Stomach (tissue), 19 donors: ENCODE measurements at places on chromosomes 7 and 10.
A peak's percentile ranks its signal among the peaks of the same experiment; 100 is the strongest.

- peaks cover 4% of the 10 kb centered on the region for H3K36me3 ChIP-seq
- DNase-seq = no peak
Measured at GRCh38 chr7:130397758-130398073, 17.4 kb downstream of the CPA1 start.

- H3K4me3 ChIP-seq = no peak overlapping the region
- H3K36me3 ChIP-seq = no peaks in the 10 kb centered on the region
- H3K27ac ChIP-seq = no peak overlapping the region
- no peaks in the 10 kb centered on the region for H3K4me1 ChIP-seq
- H3K27me3 ChIP-seq = no peaks in the 10 kb centered on the region
Measured at GRCh38 chr10:9796564-9796963, 1221.1 kb upstream of the CELF2 start.

DNA sequence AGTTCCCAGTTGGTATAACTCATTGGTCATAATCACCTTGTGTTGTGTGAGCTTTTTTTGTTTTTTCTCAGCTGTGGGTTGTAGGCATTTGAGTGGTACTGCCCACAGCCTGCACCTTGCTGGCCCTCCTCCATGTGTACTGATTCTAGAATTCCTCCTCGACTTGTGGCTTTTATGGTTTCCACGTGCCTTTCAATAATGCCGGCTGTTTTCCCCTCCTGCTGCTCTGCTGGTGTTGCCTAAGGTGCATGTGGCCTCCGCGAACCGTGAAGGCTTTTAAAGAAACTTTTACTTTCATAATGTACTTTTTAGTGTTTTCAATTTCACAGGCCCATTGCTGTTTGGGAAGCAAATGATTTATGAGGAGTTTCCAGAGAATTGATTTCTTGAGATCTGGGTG is 518.0 kb downstream of the REEP3 start:
- H3K27me3 ChIP-seq = no peaks in the 10 kb centered on the region
- no peaks in the 10 kb centered on the region for H3K36me3 ChIP-seq
- DNase-seq = no peak
- no peak overlapping the region for H3K4me3 ChIP-seq
- H3K27ac ChIP-seq = no peak overlapping the region

GRCh38 chr7:101826081-101826835 is 8.8 kb downstream of the CUX1 start:
- DNase-seq = no peak
- H3K4me3 ChIP-seq = no peak overlapping the region
- peaks cover 7% of the 10 kb centered on the region for H3K4me1 ChIP-seq
- no peak overlapping the region for H3K27ac ChIP-seq
- H3K27me3 ChIP-seq = no peaks in the 10 kb centered on the region
- H3K36me3 ChIP-seq = no peaks in the 10 kb centered on the region

DNA sequence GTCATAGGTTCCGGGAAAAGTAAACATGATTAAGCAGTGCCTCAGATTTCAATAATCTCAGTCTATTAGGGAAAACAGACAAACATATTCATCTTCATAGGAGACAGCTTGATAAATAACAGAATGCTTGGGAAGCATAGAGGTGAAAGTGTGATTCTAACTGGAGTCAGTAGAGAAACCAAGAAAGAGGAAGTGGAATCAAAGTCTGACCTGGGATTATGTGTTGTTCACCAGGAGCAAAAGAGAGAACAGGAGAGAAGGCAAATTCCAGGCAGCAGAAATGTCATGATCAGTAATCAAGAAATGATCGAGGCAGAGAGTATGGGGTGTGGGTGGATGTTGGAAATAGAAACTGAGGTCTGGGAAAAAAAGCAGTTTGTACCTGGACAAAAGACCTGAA is 43.7 kb downstream of the DGKB start:
- no peak overlapping the region for H3K27ac ChIP-seq
- peaks cover 9% of the 10 kb centered on the region for H3K4me1 ChIP-seq
- H3K27me3 ChIP-seq = no peaks in the 10 kb centered on the region

DNA sequence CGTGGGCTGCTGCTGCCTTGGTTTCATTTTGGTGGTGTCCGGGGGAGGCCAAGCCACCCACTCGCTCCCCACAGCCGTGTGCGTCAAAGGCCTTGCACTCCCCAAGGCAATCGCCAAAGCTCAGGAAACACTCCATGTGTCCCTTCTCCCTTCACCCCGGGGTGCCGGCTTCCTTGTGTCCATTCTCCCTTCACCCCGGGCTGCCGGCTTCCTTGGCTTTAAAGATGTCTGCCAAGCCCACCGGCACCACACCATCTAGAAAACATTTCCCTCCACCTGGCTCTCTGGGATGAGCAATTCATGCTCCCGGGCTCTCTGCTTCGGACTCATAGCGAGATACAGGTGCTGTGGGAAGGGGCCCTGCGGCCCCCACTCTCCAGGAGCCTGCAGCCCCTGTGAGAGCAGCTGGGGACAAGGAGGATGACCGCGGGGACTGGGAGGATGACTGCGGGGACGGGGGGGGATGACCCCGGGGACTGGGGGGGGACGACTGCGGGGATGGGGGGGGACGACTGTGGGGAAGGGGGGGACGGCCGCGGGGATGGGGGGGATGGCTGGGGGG is 322.1 kb downstream of the DNAJB6 start:
- H3K36me3 ChIP-seq = peaks cover 9% of the 10 kb centered on the region
- DNase-seq = no peak
- no peak overlapping the region for H3K4me3 ChIP-seq
- H3K4me1 ChIP-seq = no peaks in the 10 kb centered on the region
- H3K27ac ChIP-seq = no peak overlapping the region

DNA sequence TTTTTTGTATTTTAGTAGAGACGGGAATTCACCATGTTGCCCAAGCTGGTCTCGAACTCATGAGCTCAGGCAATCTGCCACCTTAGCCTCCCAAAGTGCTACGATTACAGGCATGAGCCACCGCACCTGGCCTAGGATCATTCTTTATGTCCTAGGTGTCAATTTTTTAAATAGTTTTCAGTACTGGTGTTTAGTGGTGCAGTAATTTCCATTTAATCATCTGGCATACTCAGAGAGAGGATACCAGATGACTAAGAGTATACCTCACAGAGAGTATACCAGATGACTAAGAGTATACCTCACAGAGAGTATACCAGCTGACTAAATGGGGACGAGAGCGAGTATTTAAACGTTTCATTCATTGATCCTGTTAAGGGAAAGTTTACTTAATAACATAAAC is 37.3 kb upstream of the TMEM248 start:
- peaks cover 47% of the 10 kb centered on the region for H3K36me3 ChIP-seq
- no peak overlapping the region for H3K27ac ChIP-seq
- DNase-seq = no peak
- H3K4me3 ChIP-seq = no peak overlapping the region
- no peaks in the 10 kb centered on the region for H3K4me1 ChIP-seq

DNA sequence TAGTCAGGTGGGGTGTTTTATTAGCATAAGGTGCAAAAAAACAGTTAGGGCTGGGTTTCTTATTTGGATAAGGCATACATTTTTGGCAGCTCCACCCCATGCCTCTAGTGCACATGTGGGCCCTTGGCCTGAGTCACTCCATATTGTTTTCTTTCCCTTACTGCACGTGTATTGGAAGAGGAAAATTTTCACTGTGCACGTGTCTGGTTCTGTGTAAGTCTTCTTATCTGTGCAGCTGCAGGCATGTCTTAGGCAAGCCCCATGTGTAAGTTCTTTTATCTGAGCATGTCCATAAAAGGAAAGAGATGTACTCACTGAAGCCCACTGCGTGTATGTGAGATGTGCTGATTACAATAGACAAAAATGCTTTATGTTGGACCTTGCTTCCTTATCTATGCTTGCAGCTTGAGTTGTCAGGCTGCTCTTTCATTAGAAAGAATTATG is 540.3 kb upstream of the IGFBP3 start:
- no peak overlapping the region for H3K4me3 ChIP-seq
- no peak overlapping the region for H3K27ac ChIP-seq
- no peaks in the 10 kb centered on the region for H3K36me3 ChIP-seq
- DNase-seq = no peak
- no peaks in the 10 kb centered on the region for H3K27me3 ChIP-seq

DNA sequence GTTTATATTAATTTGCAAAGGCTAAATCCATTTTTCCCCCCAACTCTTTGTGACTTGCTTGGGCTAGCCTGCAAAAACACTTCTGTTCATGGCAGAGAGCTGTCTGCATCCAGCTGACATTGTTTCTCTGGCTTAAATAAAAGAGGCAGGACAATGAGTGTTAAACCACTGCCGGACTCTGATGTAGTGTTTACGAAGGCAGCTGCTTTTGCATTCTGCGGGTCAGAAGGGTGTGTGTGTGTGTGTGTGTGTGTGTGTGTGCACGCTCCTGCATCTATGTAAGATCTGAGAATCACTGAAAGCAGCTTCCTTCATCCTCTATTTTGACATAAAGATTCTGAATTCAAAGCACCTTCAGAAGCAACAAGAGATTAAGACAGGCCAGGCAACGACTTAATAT is 28.3 kb downstream of the NRP1 start:
- DNase-seq = peak; percentile 50
- H3K4me3 ChIP-seq = no peak overlapping the region
- peaks cover 29% of the 10 kb centered on the region for H3K4me1 ChIP-seq
- no peaks in the 10 kb centered on the region for H3K27me3 ChIP-seq
- peak overlapping the region; percentile 5 for H3K27ac ChIP-seq
- no peaks in the 10 kb centered on the region for H3K36me3 ChIP-seq

DNA sequence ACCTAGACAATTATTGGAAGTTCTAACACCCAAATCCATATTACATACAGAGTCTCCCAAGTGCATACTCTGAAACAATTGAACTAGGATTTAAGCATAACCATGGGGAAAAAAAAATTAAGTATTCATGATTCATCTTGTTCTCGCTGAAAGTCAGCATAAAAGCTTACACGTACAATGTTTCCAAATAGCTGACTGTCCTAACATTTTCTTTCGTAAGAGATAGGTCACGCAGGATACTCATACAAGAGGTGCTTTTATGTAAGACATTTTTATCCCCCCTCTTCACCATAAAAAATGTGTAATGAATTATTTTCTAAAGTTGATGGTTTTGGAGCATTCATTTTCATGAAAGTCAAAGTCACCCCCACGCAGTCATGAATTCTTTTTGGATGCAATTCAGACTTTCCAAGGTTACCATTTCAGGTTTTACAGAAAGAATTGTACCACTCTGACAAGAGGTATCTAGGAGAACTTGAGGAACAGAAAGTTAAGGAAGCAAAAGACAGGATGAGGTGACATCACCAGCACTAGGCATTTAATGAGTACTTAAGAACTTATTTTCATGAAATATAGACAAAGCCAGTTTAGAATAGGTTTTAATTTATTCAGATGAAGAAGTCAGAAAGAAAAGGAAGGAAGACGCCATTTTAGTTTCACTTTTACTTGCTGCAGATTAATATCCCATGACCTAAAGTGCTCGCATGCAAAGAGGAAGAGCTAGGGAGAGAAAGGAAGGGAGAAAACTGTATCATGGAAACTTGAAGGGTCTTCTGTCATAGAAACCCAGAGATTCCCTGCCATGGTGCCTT is 55.8 kb downstream of the TMEM26 start:
- DNase-seq = peak; percentile 42
- H3K27ac ChIP-seq = peak overlapping the region; percentile 52
- no peaks in the 10 kb centered on the region for H3K36me3 ChIP-seq
- H3K4me1 ChIP-seq = peaks cover 15% of the 10 kb centered on the region

DNA sequence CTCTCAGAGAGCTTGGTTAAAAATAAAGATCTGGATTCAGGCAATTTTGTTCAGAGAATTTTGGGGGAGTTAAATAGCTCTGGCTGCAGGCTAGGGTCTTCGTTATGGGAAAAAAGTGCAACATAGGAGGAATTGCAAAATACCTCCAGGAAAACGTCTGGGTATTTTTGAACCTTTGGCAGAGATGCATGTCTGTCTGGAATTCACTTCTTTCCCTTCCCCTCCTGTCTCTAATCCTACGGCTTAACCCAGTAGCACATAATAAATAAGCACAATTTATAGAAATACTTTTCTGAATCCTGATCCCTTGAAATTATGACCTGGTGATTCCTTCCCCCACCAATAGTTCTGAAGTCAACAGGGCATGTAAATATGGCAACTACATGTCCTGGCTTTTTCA is 19.3 kb upstream of the NUP205 start:
- no peak for DNase-seq
- no peaks in the 10 kb centered on the region for H3K4me1 ChIP-seq
- H3K4me3 ChIP-seq = no peak overlapping the region
- no peak overlapping the region for H3K27ac ChIP-seq
- H3K27me3 ChIP-seq = no peaks in the 10 kb centered on the region
- H3K36me3 ChIP-seq = no peaks in the 10 kb centered on the region
